A673 (cell line): ENCODE measurements at places on chromosomes 11 and 22. TPM values are rescaled to one million over a fixed set of nuclear protein-coding genes. Genes with fewer than 3 reads are reported as not detected.
A peak's percentile ranks its signal among the peaks of the same experiment; 100 is the strongest.

RCOR2 gene
- 3.9 and 7.6 TPM in 2 replicates for total RNA-seq

FOLR3 gene
- total RNA-seq: not detected in 2 replicates

GGT1 gene
- total RNA-seq: 3.3 and 4.5 TPM in 2 replicates

WEE1 gene
- total RNA-seq: 51.4 and 54.9 TPM in 2 replicates

BEST1 gene
- 5.3 and 8.6 TPM in 2 replicates for total RNA-seq

MUC5AC gene
- not detected in 2 replicates for total RNA-seq

CCDC89 gene
- 0.41 and 0.66 TPM in 2 replicates for total RNA-seq

GRCh38 chr22:31652911-31653684, 8.9 kb downstream of the PISD start:
- no peaks in the 10 kb centered on the region for H3K4me1 ChIP-seq
- H3K36me3 ChIP-seq: peaks cover 6% of the 10 kb centered on the region
- no peak overlapping the region for H3K27ac ChIP-seq

- no peaks in the 10 kb centered on the region for H3K36me3 ChIP-seq
- no peaks in the 10 kb centered on the region for H3K27me3 ChIP-seq
These were observed 44.4 kb upstream of the CLDN5 start for GRCh38 chr22:19568337-19569275.

GRCh38 chr22:29882716-29883044, 294 bp upstream of the MTMR3 start:
- H3K27me3 ChIP-seq: no peaks in the 10 kb centered on the region
- DNase-seq: no peak
- H3K27ac ChIP-seq: peak overlapping the region; percentile 93
- peaks cover 26% of the 10 kb centered on the region for H3K4me1 ChIP-seq
- H3K36me3 ChIP-seq: no peaks in the 10 kb centered on the region

DNA sequence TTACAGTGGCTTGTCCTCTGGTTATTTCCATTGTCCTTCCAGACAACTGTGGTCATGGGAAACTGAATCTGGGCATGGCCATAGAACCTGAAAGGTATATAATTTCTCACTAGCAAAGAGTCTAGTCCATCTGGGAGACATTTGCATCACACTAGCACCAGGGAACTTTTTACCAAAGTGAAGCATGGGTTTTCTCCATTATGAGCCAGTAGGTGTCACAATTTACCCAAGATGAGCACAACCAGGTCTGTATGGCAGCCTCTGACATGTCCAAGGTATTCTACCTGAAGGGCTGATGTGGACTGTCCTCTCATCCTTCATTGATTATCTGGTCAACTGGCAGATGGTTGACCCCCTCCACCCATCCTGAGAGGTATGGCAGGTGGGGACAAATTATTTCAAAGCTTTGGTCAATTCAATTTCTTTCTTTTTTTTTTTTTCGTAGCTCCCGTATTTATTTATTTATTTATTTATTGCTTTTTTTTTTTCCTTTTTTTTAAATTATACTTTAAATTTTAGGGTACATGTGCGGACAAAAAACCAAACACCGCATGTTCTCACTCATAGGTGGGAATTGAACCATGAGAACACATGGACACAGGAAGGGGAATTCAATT, 425.9 kb downstream of the TMEM135 start:
- peaks cover 20% of the 10 kb centered on the region for H3K27me3 ChIP-seq
- H3K4me1 ChIP-seq: no peaks in the 10 kb centered on the region
- H3K4me3 ChIP-seq: no peak overlapping the region
- no peaks in the 10 kb centered on the region for H3K36me3 ChIP-seq
- DNase-seq: peak; percentile 49

GRCh38 chr11:27429761-27430393, 42.7 kb downstream of the LGR4 start:
- peaks cover 18% of the 10 kb centered on the region for H3K4me1 ChIP-seq
- no peak overlapping the region for H3K4me3 ChIP-seq
- no peak overlapping the region for H3K27ac ChIP-seq
- no peaks in the 10 kb centered on the region for H3K27me3 ChIP-seq

DNA sequence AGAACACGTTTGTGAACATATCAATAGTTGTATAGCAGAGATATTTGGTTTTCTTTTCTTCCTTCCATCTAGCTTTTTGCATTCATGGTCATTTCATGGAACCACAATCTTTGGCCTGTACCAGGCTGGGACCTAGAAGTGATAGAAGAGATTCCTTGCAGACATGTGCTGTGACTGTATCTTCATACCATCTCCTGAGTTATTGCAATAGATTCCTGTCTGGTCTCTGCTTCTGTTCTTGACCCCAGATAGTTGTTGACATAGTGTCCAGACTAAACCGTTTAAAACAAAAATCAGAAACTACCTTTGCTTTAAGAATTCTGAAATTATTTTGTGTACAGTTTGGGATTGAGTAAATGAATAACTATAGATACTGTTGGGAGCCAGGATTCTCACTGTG, 16.8 kb downstream of the PANX1 start:
- H3K36me3 ChIP-seq: no peaks in the 10 kb centered on the region
- H3K27me3 ChIP-seq: no peaks in the 10 kb centered on the region
- no peak overlapping the region for H3K4me3 ChIP-seq
- no peak for DNase-seq
- no peaks in the 10 kb centered on the region for H3K4me1 ChIP-seq

DNA sequence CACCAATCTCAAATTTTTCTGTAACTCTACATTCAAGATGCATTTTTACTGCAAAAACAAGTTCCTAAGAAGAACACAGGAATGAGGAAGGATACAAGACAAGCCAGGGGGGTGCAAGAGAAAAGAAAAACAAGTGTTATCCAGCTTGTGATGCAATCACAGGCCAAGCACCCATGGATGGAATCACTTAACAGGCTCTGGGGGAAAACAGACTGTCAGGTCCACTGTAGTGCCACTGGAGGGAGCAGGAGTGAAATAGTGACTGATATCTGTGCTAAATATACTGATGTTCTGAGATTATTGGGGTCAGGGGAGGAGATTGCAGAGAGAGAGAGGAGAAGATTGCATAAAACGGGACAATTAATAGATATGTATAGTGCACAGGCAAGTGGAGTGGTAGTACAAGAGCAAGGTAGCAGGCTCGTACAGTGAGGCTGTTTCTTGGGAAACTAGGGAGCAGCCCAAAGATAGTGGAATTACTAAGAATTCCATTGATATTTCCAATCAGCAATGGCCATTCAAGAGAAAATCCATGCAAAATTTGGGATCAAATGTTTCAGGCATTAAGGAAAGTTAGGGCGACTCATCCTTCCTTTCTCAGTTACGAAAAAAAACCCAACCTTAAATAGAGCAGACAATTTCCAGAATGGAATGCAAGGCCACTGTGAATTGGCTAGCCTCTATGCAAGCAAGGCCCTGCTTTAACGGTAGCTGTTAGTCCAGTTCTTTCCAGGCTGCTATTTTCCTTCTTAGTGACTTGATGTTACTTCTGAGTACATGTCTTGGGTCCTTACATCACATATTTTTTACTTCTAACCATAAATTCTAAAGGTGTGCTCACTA, 52.2 kb upstream of the CEP126 start:
- no peaks in the 10 kb centered on the region for H3K36me3 ChIP-seq
- H3K4me1 ChIP-seq: peaks cover 10% of the 10 kb centered on the region
- H3K27ac ChIP-seq: no peak overlapping the region
- H3K4me3 ChIP-seq: no peak overlapping the region

DNA sequence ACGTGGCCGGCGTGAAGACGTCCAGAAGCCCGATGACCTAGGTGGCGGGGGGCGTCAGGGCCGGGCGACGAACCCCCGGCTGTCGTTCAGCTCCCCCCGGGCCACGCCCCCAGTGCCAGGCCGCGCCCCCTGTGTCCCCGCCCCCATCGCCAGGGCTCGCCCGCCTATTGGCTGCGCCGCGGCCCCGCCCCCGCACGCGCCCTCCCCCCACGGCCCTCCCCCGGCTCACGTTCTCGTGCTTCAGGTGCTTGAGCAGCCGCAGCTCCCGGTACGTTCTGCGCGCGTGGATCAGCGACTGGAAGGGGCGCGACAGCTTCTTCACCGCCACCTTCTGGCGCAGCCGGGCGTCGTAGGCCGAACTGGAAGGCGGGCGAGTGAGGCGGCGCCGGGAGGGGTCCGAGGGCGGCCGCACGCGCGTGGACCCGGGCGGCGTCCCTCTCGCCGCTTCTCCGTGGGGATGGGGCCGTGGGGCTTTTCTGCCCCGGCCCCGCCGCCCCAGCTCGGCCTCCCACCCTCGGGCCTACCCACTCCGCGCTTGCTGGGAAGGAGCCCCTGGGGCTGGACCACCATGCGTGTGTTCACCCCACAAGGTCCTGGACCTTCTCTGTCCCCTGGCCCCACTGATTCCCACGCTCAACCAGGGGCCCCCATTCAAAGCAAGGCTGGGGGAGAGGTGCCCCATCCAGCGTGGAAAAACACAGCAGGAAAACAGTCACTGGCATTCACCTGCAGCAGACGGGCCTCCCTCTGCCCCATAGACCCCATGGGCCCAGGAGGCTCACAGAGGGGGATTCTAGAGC, 2.4 kb downstream of the MAPK11 start:
- H3K27ac ChIP-seq: peak overlapping the region; percentile 8
- peak; percentile 75 for DNase-seq
- peaks cover 40% of the 10 kb centered on the region for H3K4me1 ChIP-seq
- no peaks in the 10 kb centered on the region for H3K27me3 ChIP-seq
- H3K36me3 ChIP-seq: no peaks in the 10 kb centered on the region

DNA sequence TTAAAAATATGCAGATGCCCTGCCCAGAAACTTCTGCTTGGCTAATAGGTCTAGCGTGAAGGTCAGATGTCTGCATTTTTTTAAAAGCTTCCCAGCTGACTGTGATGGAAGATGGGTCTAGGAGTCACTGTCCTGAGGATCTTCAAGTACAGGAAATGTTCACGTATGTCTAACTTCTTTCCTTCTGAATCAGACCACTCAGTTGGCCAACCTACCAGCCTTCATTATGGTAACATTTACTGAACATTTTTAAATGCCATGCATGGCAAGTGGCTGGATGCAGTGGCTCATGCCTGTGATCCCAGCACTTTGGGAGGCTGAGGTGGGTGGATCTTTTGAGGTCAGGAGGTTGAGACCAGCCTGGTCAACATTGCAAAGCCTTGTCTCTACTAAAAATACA, 1.1 kb upstream of the PRG2 start:
- H3K27me3 ChIP-seq: peaks cover 19% of the 10 kb centered on the region
- H3K27ac ChIP-seq: no peak overlapping the region
- H3K4me1 ChIP-seq: no peaks in the 10 kb centered on the region
- DNase-seq: no peak
- H3K36me3 ChIP-seq: no peaks in the 10 kb centered on the region

DNA sequence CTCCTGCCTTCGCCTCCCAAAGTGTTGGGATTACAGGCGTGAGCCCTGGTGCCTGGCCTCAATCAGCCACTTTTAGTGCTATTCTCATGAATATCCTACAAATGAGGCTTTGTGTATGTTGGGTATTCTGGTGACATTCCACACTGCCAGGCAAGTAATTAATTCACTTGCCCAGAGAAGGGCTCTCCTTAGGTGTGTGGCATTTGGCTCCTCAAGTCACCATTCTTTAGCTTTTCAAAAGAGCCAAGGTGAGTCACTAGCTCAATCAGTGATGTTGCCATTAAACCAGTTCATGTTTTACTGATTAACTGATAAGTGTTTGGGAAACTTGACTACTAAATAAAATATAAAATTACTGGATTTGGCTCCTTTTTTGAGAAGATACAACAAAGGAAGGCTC, 52.2 kb downstream of the SLC25A17 start:
- H3K27ac ChIP-seq: no peak overlapping the region
- H3K27me3 ChIP-seq: no peaks in the 10 kb centered on the region
- H3K4me1 ChIP-seq: no peaks in the 10 kb centered on the region
- H3K4me3 ChIP-seq: no peak overlapping the region
- DNase-seq: no peak
- peaks cover 31% of the 10 kb centered on the region for H3K36me3 ChIP-seq

DNA sequence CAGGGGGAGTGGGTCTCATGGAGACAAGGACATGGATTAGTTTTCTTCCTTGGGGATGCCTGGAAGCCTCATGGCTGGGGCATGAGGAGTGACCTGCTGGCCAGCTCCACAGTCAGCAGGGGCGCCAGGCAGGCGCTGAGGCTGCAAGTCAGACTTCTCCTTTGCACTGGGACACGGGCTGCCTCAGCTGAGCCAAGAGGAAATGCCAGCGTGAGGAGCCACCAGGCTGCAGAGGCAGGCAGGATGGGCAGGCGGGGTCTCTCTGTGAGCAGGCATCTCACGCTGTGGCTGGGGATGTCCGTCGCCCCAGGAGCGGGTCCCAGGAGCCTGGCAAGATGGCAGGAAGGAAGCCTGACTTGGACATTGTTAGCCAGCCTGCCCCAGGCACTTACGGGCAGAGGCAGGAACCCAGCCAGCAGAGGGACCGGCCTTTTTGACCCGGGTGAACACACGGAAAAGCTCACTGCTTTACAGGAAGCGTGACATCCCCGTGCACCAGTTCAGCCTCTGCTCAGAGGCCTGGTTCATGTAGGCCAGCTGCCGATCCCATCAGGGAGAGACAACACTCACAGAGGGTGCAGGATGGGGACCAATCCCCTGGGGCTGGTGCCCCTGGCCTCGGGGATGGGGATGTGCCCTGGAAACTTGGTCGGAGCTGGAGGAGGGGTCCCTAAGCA, 10.2 kb downstream of the GNB1L start:
- no peaks in the 10 kb centered on the region for H3K4me1 ChIP-seq
- H3K27ac ChIP-seq: no peak overlapping the region
- H3K4me3 ChIP-seq: no peak overlapping the region
- DNase-seq: no peak
